Stimulated activated CD8-positive, alpha-beta memory T cell treated with anti-CD3 and anti-CD28 coated beads, Interleukin-15, amount 100 ng/mL, for 1 hour (primary cell): ENCODE measurements at places on chromosomes 1 and 21.

GRCh38 chr21:27201197-27201596 lies 234.3 kb upstream of the ADAMTS5 start:
- DNase-seq, result no peak

DNA sequence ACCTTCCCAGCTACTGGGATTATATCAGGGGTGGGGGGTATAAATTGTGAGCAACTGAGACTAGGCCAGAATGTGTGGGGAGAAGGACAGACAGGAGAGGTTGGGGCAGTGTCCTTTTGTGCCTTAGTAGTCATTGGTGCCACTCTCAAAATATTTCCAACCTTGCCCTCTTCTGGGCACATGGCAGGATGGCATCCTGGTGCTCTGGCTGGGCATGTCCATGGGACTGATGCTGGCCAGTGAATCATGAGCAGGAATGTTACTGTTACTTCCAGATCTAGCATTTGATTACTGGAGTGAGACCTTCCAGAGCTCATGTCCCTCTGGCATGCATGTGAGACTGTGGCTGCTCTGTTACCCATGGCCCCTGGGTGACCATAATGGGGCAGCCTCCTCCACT lies 151.2 kb downstream of the MATN1 start:
- DNase-seq, result no peak

DNA sequence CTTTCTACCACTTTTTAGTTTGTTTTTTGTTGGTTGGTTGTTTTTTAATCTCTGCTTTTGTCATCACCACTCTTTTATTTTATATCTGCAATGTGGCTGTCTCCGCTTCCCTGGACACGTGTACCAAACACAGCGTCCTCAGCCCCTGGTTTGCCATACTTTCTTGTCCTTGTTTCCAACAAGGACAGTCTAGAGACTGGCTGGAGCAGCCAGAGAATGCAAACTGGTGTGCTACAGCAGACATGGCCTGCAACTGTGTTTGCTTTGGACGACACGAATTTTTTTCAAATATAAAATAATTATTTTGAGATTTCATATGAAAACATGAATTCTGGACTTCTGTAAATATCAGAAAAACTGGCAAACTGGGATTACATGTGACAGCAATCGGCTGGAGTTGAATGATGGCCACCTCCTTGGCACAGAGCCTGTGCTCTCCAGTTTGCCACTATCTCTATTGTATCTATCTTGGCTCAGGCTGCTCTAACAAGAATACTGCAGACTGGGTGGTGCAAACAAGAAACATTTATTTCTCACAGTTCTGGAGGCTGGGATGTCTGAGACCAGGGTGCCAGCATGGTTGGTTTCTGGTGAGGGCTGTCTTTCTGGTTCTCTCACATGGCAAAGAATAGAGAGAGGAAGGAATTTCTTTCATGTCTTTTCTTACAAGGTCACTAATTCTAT lies 34.6 kb upstream of the POU2F1 start:
- no peak for DNase-seq

GRCh38 chr1:44029260-44029910 lies 1.9 kb downstream of the SLC6A9 start:
- no peak for DNase-seq

- DNase-seq, result peak; percentile 50
Measured at GRCh38 chr1:32773018-32773763, 44.0 kb downstream of the YARS1 start.

GRCh38 chr1:151710187-151710840 lies 6.3 kb downstream of the CELF3 start:
- DNase-seq, result no peak

DNA sequence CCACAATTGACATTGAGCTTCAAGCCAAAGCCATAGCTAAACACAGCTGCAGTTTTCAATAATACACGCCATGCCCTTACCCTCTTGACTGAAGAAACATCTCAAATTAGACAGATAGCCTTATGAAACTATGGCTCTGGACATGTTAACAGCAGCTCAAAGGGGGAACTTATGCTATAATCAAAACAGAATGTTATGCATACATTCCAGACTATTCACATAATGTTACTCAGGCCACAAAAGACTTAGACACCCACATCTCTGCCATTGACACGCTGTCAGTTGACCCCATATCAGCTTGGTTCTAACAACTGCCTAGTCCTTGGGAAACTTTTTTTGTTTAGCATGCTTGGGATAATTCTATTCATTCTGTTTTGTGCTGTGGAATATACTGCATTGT lies 2.3 kb upstream of the NENF start:
- DNase-seq, result no peak

DNA sequence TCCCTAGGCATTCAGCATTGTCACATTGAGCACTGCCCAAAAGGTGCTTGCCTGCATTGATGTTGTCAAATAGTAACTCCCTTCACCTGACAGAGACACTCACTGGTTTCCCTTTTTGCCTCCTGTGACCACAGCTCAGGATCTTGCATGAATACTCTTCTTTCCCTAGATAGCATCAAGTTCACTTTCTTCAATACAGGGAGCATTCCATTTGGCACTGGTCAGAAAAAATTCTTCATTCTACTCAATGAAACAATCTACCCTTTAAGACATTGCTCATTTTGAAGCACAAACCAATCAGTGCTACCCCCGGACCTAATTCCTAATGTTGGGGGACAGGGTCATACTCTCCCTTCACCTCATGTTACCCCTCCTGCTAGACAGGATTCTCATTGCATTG lies 319.0 kb upstream of the SNX7 start:
- no peak for DNase-seq

GRCh38 chr1:172530000-172530399 lies 3.0 kb upstream of the SUCO start:
- DNase-seq, result no peak

- DNase-seq, result no peak
Measured at GRCh38 chr1:182304627-182305026, 87.0 kb downstream of the GLUL start.

DNA sequence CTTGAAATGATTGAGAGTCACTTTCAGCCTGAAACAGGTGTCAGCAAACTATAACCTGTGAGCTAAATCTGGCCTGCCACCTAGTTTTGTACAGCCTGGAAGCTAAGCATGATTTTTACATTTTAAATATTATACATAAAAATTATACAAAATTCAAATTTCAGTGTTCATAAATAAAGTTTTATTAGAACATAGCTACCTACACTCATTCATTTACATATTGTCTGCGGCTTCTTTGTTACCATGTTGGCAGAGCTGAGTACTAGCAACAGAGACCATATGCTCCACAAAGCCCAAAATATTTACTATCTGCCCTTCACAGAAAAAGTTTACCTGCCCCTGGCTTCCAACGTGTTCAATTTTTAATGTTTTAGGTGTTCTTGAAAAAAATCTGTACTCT lies 8.0 kb upstream of the C1orf162 start:
- no peak for DNase-seq

- no peak for DNase-seq
Measured at GRCh38 chr1:59971464-59971911, 44.9 kb upstream of the CYP2J2 start.

DNA sequence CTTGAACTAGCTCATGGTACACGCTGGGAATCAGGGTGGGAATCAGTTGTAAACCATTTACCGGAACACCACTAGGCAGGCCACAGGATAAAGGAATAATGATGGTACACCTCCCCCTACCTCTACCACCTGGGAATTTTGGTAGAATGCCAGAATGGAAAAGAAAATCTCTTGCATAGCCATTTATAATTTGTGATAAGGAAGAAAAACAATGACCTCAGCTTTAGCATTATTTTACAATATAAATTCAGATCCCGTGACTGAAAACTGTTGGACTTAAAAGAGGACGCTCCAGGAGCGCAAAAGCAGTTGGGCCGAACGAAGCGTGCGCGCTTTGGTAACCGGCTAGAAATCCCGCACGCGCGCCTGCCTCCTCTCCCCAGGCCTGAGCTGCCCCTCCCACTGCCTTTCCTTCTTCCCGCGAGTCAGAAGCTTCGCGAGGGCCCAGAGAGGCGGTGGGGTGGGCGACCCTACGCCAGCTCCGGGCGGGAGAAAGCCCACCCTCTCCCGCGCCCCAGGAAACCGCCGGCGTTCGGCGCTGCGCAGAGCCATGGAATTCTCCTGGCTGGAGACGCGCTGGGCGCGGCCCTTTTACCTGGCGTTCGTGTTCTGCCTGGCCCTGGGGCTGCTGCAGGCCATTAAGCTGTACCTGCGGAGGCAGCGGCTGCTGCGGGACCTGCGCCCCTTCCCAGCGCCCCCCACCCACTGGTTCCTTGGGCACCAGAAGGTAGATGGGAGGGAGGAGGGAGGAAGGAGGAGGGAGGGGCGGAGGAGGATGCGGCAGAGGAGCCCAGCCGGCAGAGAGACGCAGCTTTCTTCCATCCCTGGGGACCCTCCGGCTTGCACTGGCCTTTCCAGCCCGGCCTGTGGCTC lies at the start of gene CYP4X1:
Gene CYP4X1, plus strand, starts transcription at position 402 of the 873 bp plus-strand sequence. Its CDS starts 149 bp downstream, at position 551.
- no peak for DNase-seq

DNA sequence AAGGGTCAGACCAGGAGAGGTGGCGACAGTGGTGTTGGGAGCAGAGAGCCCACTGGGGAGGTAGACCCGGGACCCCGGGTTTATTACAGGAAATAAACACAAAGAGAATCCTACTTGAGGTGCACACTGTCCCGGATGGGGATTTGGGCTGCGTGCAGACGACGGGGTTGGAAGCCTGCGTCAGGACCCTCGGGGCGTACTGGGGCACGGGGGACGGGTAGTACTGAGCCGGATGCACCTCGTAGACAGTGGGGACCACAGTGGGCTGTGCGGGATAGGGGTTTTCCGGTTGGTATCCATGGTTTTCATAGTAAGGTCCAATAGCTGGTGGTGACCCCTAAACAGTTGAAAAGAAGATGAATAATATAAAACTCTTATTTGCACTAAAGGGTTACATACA lies 13.7 kb downstream of the TMPRSS2 start:
- DNase-seq, result no peak

DNA sequence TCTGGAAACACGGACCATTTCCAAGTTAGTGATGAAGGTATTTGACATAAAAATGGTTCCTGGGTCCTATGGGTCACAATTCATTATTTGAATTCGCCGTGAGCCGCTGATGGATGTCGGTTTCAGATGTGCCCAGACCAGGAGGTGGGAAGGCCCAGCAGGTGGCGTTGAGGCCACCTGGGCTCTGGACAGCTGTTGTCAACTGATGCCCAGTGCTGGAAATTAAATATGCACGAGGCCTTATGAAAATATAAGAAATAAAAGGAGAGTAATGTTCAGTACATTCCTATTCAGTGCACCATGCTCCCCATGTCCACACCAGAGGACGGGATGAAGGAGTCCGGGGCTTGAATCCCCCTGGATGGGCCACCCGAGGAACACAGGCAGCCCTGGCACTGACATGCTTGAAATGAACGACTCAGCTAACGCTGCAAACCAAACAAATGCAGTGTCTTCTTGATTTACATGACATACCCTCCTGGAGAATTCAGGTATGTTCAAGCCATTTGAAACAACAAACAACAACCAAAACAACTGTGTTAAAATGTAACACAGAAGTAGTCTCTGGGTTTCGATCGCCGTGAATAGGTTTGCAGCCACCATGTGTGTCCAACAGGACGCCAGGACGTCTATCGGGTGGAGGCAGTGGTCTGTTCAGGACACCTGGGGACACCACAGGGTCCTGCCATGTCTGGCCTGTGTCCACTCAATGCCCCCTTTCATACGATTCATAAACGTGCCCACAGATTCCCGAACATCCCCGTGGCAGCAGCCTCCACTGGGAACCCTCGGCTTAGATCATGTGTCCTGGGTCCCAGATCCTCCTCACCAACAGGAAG lies 6.1 kb downstream of the TFF3 start:
- DNase-seq, result no peak

GRCh38 chr1:228555074-228555994 lies 68.2 kb downstream of the RNF187 start:
- no peak for DNase-seq

- DNase-seq, result no peak
Measured at GRCh38 chr1:188463919-188464318, 1635.2 kb downstream of the PLA2G4A start.

DNA sequence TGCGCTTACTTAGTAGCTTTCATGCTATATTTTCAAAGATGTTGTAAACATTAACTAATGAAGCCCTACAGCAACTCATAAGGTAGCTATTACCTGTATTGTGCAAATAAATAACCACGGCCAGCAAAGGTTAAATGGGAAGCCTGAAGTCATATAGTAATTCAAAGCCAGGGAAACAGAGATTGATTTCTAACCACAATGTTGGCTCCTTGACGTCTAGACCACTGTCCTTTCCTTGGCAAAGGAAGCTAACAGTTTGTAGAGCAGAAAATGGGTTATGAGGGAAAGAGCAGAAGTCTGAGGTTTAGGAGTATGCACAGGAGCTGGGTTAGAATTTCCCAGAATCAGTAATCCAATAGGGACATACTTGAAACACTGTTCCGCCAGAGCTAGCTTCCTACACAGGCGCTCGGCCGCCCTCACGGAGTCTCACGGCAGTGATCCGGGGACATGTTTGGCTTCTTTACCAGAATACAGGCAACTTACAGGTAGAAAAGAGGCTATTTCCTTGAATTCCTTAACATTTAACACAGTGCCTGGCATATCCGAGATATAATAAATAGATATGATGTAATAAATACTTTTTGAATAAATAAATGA lies 298.8 kb upstream of the LYPLAL1 start:
- no peak for DNase-seq

- DNase-seq, result no peak
Measured at GRCh38 chr1:222706815-222707214, 5.5 kb downstream of the AIDA start.

DNA sequence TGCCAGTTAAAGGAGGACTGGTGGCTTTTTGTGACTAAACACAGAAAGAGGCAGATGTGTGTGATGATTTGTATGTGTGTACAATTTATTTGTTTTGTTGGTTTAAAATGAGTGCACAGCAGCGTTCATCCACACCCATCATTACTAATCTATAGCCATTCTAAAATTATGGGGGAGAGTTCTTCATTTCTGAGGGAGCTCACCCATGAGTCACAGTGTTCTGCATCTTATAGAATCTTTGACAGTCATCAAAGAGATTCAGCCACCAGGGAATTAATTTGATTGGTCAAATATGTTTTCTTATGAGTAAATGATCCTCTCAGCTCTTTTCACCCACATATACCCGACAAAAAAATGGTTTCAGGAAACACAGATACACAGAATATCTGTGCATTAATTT lies 147.9 kb downstream of the GREM2 start:
- no peak for DNase-seq

- no peak for DNase-seq
Measured at GRCh38 chr1:195590649-195591048, 1017.6 kb downstream of the KCNT2 start.

- no peak for DNase-seq
Measured at GRCh38 chr1:115340879-115341278, 2.8 kb upstream of the NGF start.

GRCh38 chr1:220552672-220553260 lies 24.8 kb downstream of the MARK1 start:
- no peak for DNase-seq

GRCh38 chr1:32765570-32766327 lies 51.4 kb downstream of the YARS1 start:
- no peak for DNase-seq

DNA sequence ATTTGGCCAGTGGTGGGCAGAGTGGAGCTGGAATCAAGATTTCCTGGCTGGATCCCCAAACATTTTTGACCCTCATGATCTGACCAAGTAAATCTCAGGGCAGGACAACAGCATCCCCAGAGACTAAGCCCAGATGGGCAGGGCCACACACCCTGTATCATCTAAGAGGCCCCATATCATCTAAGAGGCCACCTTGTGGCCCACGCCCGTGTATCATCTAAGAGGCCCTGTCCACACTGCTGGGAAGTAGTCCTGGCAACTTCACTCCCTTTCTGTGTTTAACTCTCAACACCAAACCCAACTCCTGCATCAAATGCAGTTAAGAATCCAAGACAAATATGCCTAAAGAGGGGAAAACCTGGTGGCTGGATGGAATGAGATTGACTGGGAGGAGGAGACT lies 81.6 kb upstream of the SSX2IP start:
- DNase-seq, result no peak

- DNase-seq, result no peak
Measured at GRCh38 chr1:46492269-46492853, 2.7 kb downstream of the DMBX1 start.
